Fibroblast of the aortic adventitia (primary cell): ENCODE measurements at places on chromosomes 7 and 10.
A peak's percentile ranks its signal among the peaks of the same experiment; 100 is the strongest.

- DNase-seq = no peak
Measured at GRCh38 chr7:12619461-12620069, 49.0 kb downstream of the SCIN start.

- no peak for DNase-seq
Measured at GRCh38 chr7:151837285-151838042, 39.5 kb downstream of the PRKAG2 start.

DNA sequence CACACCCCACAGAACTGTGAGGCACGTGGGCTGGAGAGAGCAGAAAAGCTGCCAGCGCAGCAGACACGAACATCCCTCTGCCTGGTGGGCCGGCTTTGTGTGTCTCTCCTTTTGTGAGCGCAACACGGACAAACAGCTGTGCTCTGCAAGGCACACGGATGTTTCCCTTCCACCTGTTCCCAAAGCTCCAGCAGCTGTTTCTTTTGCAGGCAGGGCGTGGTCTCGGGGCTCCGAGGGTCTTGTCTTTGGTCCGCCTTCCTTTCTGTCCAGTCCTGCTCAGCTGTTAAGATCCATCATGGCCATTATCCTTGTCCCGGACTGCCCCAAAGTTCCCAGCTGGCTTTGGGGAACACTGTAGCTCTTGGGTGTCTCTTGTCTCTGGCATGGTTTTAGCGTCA, 32.7 kb upstream of the SH2B2 start:
- DNase-seq = no peak

DNA sequence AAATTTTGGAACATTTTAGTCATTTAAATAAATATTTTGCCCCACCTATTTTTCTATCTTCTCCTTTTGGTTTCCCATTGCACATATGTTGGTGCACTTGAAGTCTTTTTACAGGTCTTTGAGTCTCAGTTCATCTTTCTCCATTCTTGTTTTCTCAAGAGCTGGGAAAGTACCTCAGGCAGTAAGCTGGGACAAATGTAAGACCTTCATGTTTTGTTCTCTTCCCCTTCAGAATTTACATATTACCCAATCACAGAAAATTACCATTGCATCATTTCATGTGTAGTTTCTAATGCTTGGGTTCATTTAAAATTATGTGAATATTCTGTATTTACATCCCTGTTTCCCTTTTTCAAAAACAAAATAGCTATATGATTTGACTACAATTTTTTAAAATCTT, 1150.0 kb upstream of the POT1 start:
- no peak for DNase-seq

DNA sequence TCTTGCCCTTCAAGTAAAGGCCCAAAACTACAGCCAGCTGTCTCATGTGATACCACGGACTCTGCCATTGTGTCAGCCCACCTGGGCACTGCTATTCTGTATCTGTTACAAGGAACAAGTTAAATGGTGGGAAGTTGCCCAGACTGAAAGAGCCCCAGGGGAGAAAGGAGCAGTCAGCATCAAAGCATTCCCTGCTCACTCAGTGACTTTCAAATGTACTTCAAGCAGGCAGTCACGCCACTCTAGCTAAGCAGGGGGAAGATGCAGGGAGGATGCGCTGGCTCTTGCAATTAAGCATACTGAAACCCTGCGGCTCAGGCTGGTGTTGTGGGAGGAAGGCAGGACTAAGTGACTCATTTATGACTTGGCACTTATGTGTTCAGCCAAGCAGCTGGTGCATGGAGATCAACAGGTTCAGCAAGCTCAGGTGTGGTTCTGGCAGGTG, 1249.6 kb downstream of the TYW1 start:
- DNase-seq = no peak

GRCh38 chr10:117590101-117590875, 47.7 kb downstream of the EMX2 start:
- DNase-seq = no peak

DNA sequence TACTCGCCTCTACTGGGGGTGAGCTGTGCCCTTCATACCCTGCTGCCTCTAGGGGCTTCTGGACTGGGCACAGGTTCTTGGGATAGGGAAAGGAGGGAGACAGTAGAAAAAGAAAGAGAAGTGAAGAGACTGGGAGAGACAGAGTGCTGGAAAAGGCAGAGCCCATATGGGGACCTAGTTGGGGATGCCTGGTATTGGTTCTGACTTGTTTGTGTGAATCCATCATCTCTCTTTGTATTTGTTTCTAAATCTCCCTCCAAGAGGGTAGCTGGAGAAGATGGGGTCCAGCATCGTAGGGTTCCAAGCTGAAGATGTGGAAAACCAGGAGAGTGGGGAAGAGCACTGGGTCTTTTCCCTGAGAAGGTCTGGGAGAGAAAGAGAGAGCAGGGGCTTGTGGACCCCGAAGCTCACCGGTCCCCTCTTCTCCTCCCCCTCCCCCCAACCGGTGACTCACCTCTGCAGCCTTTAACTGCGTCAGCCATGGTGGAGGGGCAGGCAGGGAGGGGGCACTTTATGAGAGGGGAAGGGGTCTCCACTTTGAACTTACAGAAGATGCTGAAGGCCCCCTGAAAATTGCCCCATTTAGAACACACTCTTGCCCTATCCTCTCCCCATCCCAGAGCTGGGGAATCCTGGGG, 3.2 kb upstream of the VGF start:
- DNase-seq = no peak

- DNase-seq = no peak
Measured at GRCh38 chr10:59020502-59020901, 155.9 kb upstream of the PHYHIPL start.

GRCh38 chr7:5690931-5691473, 90.5 kb downstream of the RNF216 start:
- no peak for DNase-seq

DNA sequence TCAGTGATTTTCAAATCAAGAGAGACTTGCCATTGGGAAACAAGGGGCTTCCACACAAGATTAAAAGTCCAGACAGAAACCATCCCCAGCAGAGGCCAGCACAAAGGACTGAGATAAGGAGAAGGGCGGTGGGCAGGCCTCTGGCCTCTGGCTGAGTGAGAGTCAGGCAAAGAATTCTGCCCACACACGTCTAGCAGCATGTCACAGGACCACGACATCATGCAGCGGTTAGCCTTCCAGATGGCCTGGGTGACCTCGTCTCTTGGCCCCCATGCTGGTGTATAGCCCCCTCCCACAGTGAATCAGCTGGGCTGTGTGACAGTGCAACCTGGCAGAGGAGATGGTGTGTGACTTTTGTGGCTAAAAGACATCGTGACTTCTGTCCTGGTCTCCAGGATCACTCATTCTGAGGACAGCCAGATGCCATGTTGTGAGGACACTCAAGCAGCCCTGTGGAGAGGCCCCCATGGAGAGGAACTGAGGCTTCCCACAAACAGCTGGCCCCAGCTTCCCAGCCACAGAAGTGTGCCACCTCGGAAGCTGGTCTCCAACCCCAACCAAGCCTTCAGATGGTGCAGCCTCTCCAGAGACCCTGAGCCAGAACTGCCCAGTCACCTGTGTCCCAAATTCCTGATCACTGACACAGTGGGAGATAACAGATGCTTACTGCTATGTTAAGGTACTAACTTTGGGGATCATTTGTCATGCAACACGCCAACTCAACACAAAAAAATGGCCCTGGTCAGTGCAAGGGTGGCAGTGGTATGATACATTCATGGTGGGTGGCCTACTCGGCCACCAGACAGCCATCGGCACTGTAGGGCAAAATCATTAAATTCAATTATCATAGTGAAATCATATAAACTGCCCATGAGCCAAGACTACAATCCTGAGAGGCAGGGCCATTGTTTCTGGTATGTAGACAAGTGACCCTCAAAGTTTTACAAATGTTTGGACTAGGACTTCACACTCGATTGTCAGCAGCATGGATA, 73.2 kb downstream of the TNS3 start:
- DNase-seq = no peak

GRCh38 chr10:116536810-116537209, 8.9 kb upstream of the PNLIP start:
- no peak for DNase-seq

DNA sequence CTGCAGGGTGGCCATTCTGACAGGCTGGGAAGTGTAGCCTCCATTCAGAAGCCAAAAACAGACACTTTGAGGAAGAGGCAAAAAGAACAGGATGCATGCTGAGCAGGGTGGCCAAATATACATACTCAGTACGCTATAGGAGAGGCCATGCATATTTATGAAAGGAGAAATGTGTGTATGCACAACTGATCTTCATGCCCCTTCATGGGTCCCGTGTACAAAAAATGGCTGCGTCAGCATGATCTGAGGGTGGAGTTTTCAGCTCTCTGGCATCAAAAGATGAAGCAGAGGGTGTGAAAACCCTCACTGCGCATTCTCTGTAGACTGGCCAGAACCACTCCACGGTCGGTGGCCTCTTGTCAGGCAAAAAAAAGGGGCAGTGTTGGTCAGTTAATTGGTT, 35.5 kb upstream of the OIT3 start:
- DNase-seq = no peak

- DNase-seq = no peak
Measured at GRCh38 chr10:102701272-102701671, 12.9 kb downstream of the ARL3 start.

DNA sequence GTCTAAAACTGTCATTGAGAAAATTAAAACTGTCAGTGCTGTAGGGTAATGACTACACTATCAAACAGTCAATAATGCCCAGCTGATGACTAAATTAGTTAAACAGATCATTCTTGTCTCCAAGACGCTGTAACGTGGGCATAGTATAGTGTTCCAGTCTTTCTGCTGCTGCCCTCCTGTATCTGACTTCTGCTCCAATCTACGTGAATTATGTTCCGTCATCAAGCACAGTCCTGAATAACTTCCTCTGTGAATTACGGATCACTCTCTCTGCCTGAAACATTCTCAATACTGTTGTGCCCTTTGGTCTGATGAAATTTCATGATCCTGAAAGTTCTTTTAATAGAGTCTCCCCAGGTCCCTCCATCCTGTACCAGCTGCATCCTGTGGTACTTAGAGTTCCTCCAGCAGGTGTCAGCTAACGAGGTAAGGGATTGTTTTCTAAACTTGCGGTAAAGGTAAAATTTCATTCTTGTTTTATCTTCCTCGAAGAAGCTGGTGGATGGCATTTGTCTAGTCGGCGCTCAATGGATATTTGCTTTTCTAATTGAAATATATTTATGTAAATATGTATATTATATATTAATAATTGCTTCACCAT, 393.5 kb upstream of the ADARB2 start:
- DNase-seq = no peak

DNA sequence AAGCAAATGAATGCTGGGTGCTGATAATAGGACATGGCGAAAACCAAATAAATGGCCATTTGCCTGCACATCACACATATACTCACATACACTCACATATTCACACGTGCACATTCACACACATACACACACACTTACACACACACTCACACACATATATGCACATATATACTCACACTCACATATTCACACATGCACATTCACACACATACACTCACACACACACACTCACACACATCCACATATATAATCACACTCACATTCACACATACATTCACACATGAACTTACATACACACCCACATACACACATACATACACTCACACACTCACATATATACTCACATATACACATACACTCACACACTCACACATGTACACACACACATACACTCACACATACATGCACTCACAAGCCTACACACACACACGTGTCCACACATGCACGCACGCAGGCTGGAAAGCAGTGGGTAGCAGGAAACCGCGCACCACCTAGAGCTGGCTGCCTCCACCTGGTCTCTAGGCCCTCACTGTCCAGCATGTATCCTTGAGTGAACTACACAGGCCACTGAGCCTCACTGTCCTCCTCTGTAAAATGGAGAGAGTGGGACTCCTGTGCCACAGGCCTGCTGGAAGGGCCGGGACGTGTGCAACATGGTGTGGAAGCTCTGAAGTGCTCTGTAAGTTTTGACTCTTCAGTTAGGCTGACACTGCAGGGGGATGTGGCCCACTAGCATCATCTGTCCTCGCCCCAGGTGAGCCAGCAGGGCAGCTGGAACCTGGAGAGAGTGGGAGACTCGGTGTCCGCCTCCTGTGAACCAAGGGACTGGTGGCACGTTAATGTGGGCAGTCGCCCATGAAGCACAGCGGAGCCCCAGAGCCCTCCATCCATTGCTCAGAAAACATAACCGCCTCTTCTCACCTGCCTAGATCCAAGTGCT, 14.9 kb downstream of the TMEM72 start:
- no peak for DNase-seq

- DNase-seq = no peak
Measured at GRCh38 chr7:134313543-134313942, 3.2 kb downstream of the SLC35B4 start.

- no peak for DNase-seq
Measured at GRCh38 chr10:76085817-76086167, 654.4 kb downstream of the LRMDA start.

DNA sequence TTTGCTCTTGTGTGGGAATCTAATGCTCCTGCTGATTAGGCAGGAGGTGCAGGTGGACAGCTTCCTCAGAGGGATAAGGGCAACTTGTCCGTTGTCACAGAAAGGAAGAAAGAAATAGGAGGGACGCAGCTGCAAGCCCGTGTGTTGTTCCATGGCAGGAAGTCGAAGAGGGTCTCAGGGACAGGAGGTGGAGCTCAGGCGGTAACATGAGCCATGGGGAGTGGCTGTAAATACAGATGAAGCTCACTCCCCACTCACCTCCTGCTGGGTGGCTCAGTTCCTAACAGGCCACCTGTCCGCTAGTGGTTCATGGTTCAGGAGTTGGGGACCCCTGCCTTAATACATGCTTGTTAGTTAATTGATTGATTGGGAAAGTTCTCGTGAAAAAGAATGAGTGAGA, 101.7 kb upstream of the SFMBT2 start:
- no peak for DNase-seq

DNA sequence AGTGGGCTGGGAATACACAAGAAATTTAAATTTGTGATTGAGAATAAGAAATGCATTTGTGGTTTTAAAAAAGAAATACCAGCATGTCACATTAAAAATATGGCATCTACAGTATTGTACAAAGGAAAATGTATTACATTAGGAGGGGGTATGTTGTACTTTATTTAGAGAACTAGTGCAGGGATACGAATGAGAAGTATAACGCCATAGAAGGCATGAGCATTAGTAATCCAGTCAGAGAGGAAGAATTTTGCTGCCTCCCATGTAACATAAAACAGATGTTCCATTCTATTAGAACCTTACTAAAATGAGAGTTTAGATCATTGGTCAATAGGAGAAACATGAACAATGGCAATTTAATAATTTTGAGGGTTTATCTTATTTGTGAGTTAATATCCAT, 182.2 kb downstream of the ADK start:
- DNase-seq = peak; percentile 84

GRCh38 chr10:120646738-120647456, 189.9 kb downstream of the PLPP4 start:
- DNase-seq = no peak

DNA sequence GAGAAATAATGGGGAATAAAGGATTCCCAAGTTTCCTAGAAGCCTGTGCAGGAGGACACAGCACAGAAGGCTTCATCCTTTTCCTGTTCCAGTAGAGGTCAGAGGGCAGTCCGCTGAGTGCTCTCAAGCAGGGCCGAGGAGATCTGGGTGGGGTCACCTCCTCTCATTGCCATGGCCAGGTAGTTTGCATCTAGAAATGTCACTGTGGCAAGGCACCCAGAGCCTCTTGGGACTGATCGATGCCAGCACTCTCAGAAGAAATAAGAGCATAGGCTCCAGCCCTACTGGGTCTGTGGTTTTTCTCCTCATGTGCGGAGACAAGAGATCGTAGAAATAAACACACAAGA, 7.9 kb downstream of the NUB1 start:
- DNase-seq = no peak

GRCh38 chr10:20601941-20602461, 295.1 kb downstream of the NEBL start:
- no peak for DNase-seq

- DNase-seq = no peak
Measured at GRCh38 chr10:90328896-90329295, 528.9 kb downstream of the HTR7 start.

GRCh38 chr10:112448888-112449287, 1.9 kb downstream of the VTI1A start:
- no peak for DNase-seq
